HT-29 (cell line): ENCODE measurements at places on chromosomes 2 and 18. TPM values are rescaled to one million over a fixed set of nuclear protein-coding genes. Genes with fewer than 3 reads are reported as not detected.

RGPD3 gene
- 0.03 TPM in 1 of 2 replicates, not detected in the other for total RNA-seq

CXCR1 gene
- not detected in 2 replicates for total RNA-seq

SRD5A2 gene
- not detected in 2 replicates for total RNA-seq

EVX2 gene
- 0.03 TPM in 1 of 2 replicates, not detected in the other for total RNA-seq

CHMP1B gene
- 47.1 and 51.8 TPM in 2 replicates for total RNA-seq

ESPNL gene
- total RNA-seq, result not detected in 2 replicates

GKN2 gene
- total RNA-seq, result not detected in 2 replicates

GALNT14 gene
- 58.8 and 68.4 TPM in 2 replicates for total RNA-seq

STPG4 gene
- total RNA-seq, result 6.9 and 7.1 TPM in 2 replicates

RFTN2 gene
- total RNA-seq, result not detected in 2 replicates

CFC1 gene
- total RNA-seq, result not detected in 2 replicates

GPR35 gene
- 176 and 180 TPM in 2 replicates for total RNA-seq

PIK3C3 gene
- total RNA-seq, result 9.7 and 11.4 TPM in 2 replicates

LINC00305 gene
- total RNA-seq, result not detected in 2 replicates

PSMA8 gene
- total RNA-seq, result not detected in 2 replicates

PLEK gene
- total RNA-seq, result not detected in 2 replicates

CTLA4 gene
- total RNA-seq, result not detected in 2 replicates

DLX2 gene
- not detected in 2 replicates for total RNA-seq

DIPK1C gene
- 0.05 TPM in 1 of 2 replicates, not detected in the other for total RNA-seq

TMEM169 gene
- total RNA-seq, result 0.08 and 0.53 TPM in 2 replicates

SERPINB2 gene
- not detected in 2 replicates for total RNA-seq

QPCT gene
- 54.2 and 54.3 TPM in 2 replicates for total RNA-seq

EVA1A gene
- not detected in 2 replicates for total RNA-seq

RUFY4 gene
- total RNA-seq, result not detected in 2 replicates

CNDP1 gene
- total RNA-seq, result not detected in 2 replicates

MARCO gene
- not detected in 2 replicates for total RNA-seq

ZBTB7C gene
- total RNA-seq, result 15.1 and 17.1 TPM in 2 replicates

APOB gene
- total RNA-seq, result not detected in 2 replicates
